ENCODE measurements at places on chromosomes 12 and 14.

DNA sequence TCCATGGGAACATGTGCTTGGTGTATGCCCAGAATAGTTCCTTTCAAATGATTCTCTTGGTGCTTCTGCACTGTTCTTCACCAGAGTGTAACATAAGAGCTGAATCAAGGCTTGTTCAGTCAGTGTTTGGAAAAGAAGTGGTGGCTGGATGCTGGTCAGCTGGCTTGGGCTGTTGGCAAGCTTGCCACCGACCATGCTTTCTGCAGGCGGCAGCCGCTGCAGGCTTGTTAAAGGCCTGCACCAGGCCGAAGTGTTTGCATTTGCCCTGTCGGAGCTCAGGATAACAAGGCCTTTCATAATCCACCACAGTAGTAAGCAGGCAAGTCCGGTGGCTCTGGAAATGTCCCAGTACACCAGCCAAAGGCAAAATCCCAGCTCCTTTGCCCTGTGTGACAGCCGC, 26.9 kb downstream of the DAAM1 start:
- DNase-seq, result peak; percentile 51

DNA sequence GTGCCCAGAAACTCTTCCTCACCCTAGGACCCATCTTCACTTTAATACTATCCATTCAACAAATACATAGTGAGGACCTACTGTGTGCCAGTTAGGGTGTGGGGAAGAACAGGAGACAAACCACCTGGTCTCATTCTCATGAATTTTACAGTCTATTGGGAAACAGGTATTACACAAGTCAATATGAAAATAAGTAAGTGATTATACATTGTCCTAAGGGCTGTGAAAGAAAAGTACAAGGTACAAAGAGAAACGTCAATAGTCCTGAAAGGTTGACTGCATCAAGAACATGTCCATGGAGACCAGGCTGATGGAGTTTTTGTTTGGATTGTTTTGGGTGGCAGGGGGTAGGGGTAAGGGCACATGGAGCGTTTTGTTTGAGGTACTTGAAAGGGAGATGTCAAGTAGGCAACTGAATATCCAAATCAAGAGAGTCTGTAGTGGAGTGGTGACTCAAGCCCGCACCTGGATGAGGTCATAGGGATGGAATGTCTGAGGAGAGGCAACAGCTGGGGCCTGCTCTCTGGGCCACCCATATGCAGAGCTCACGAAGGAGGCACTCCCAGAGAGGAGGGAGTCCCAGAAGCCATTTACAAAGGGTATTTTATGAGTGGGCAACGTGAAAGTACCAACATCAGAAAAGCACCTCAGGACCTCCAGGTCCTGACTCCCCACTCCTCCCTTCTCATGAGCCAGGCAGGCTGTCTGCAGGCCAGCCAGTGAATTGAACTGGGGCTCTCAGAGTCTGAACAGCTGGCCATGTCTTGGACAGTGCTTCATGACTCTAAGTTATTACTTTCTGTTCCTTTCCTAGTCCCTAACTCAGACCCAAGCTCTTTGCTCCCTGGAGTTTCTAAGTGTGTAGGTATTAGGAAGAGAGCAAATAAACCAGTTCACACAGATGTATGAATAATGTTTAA, 272.0 kb downstream of the ZFP36L1 start:
- DNase-seq, result peak; percentile 62

DNA sequence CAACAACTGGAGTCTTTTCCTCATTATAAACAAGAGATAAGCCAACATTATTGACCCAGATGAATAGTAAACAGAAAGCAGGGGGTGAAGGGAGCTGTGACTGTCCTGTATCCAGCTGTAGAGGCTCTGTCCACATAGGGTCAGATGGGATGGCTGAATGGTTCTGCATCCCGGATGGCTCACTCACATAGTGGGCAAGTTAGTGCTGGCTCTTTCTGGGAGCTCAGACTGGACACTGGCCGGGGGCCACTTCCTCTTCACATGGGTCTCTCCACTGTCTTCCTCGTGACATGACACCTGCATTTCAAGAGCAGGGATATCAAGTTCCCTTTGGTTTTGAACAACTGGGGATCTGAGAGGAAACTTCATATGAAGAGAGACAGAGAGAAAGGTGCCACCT, 969.6 kb upstream of the TMEM132C start:
- no peak for DNase-seq

- DNase-seq, result no peak
These were observed 811.4 kb upstream of the TMEM132C start for GRCh38 chr12:127455347-127456265.

- no peak for DNase-seq
These were observed 108.0 kb downstream of the AEBP2 start for GRCh38 chr12:19547271-19547671.

- no peak for DNase-seq
These were observed 38.5 kb downstream of the LTBP2 start for GRCh38 chr14:74573421-74574089.

GRCh38 chr14:68748691-68749090, 44.2 kb downstream of the ZFP36L1 start:
- no peak for DNase-seq

- no peak for DNase-seq
These were observed 62.3 kb upstream of the RFLNA start for GRCh38 chr12:124232654-124232987.

GRCh38 chr12:3757261-3757660, 4.4 kb upstream of the CRACR2A start:
- DNase-seq, result peak; percentile 64

DNA sequence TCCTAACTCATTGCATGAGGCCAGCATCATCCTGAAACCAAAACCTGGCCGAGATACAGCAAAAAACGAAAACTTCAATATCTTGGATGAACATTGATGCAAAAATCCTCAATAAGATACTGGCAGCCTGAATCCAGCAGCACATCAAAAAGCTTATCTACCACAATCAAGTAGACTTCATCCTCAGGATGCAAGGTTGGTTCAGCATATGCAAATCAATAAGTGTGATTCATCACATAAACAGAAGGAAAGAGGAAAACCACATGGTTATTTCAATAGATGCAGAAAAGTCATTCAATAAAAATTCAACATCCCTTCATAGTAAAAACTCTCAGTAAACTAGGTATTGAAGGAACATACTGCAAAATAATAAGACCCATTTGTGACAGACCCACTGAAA, 56.5 kb upstream of the PPFIA2 start:
- DNase-seq, result no peak

GRCh38 chr12:57299514-57300016, 48.6 kb upstream of the STAC3 start:
- DNase-seq, result no peak

- no peak for DNase-seq
These were observed 421 bp downstream of the FCF1 start for GRCh38 chr14:74713395-74713735.

GRCh38 chr12:110688446-110689280, at the start of gene HVCN1:
HVCN1 (minus strand) TSS chr12:110689115; CDS start chr12:110683245, 5,870 bp downstream.
- peak; percentile 59 for DNase-seq

DNA sequence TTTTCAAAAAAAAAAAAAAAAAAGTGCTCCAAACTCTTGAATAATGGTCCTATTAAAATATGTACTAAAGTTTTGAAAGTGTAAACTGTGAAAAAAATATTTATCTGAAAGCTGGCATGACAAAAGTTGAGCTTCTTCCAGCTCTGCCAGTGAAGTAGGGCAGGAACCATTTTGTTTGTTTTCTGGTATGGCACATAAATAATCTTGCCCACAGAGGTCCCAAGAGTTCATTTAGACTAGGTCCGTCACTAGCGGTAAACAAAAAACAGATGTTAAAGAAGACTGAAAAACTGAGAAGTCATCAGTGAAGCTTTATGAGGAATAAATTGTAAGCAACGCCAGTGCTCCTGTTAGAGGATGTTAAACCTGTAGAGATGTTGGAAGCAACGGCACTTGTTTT, 7.0 kb downstream of the ERP27 start:
- no peak for DNase-seq

DNA sequence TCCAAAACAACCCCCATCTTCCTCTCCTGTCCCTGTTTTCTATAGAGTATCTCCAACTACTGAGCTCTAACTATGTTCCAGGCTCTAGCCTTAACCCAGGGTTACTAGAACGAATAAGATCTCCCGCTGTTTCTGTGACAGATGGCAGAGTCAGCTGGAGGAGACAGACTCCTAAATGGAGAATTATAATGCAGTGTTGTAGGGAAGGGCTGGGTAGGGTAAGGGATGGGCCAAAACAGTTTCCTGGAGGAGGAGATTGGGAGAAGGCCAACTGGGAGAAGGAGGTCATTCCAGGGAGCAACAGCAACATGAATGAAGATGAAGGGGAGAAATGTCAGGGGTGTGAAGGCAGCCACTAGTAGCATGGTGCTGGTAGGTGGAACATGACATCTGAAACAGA, 73.4 kb upstream of the ANO4 start:
- DNase-seq, result no peak

DNA sequence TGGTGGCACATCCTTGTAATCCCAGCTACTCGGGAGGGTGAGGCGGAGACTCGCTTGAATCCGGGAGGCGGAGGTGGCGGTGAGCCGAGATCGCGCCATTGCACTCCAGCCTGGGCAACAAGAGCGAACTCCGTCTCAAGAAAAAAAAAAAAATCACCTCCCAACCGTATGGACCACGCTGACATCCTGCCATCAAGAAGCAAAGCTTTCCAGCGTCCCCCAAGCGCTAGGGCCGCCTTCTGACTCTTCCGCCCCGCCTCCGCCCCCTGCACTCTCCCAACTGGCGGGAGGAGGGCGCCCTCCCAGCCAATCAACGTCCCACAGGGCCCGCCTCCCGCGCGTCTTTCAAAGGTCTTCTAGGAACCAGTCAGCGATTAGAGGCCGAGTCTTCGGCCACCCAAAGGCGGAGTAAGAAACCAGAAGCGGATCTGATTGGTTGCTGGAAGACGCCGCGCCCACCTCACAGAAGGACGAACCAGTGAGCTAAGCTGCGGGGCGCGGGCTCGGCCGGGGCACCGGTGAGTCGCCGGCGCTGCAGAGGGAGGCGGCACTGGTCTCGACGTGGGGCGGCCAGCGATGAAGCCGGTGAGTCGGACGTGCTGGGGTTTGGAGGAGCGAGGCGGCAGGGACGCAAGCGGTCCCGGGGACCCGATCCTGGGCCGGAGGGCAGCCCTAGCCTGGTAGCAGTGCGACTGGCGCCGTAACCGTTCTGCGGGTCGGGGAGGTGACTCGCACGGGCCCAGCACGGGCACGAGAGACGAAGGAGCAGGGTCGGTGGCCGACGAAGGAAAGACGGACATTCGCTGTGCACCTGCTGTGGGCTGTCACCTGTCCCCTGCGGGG, at the start of gene CDKN3:
TSS of gene CDKN3 (plus strand) at position 515 of the 843 bp plus-strand sequence. CDS start at position 577, 62 bp downstream.
- DNase-seq, result peak; percentile 99

GRCh38 chr12:118183155-118183554, 47.2 kb downstream of the PEBP1 start:
- DNase-seq, result no peak

GRCh38 chr12:124888260-124888659, 24.6 kb upstream of the SCARB1 start:
- no peak for DNase-seq

DNA sequence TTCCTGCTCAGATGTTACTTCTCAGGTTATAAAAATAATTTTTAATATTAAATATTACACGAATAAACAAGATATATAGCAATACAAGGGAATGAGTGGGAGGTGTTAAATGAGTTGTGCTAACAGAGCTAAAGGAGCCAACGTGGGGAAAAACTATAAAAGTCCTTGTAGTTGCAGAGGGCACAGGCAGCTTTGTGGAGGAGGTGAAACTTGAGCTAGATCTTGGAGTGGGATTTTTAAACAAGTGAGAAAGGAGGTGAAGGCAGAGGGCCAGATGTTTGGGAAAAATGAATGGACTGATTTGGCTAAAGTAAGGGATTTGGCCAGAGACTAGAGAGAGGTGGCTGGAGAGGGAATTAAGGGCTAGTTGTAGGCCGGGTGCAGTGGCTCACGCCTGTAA, 5.2 kb upstream of the FKBP11 start:
- no peak for DNase-seq

DNA sequence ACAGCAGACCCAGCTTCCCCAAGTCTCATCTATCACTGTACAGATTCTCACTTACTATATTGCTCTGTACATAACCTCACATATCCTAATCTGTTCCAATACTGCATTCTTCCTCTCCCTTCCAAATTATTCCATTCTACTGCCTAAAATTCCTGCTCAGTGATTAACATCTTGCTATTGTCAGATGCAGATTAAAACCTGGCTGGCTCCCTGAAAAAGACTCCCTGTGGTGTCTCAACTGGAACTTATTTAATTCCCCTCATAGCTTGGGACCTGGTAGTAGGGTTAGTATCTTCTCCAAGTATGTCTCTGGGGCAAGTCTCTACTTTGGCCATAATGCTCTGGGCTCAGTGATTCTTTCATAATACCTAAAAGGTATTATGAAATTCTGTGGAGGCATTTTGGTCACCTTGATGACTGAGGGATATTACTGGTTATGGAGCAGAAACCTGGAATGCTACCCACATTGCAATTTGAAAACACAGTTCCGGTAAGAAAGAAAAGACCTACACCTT, 55.8 kb downstream of the PAWR start:
- DNase-seq, result no peak

GRCh38 chr14:50845166-50845565, 14.2 kb upstream of the NIN start:
- DNase-seq, result no peak

GRCh38 chr12:84730561-84731162, 181.9 kb downstream of the SLC6A15 start:
- DNase-seq, result no peak

DNA sequence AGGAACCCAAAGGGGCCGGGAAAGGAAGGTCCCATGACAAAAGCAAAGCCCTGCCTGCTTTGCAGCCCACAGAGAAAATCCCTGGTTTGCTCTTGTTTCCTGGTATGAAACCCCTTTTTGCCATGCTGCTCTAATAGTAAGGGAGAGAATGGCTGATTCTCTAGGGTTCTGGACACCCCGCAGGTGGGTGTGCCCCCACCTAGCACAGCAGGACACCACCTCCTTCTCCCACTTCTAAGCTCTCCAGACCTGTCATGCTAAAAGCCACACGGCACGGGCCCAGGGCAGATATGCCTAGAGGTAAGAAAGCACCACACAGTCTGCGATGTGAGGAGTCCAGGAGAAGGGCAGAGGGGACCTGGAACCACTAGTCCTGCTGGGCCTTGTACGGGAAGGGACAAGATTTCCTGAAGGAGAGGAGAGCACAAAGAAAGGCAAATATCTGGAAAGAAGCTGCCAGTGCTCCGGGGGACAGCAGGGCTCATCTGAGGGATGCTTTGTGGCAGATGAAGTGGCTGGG, 113.3 kb downstream of the BCL11B start:
- no peak for DNase-seq

Measured in transverse colon (tissue), 4 donors.